ENCODE measurements at places on chromosomes 2 and 18.
A peak's percentile ranks its signal among the peaks of the same experiment; 100 is the strongest.

DNA sequence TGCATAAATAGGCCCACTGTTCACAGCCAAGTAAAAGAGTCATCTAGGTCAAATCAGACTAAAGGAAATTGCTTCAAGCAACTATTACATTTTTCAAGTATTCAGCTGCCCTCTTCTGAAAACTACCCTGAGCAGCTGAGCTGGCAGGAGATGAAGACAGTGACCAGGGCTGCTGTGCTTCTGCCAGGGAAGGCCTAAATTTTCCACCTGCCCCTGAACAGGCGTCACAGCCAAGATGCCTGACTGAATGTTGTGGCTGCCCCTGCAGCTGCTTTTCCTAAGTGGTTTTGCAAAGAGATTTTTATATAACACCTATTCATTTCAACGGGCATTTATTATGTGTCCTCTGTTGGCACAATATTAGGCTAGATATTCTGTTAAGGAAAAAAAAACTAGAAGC, 96.7 kb upstream of the RPE start:
- no peak for DNase-seq

GRCh38 chr18:23994361-23994902, 20.1 kb upstream of the TTC39C start:
- peak; percentile 36 for DNase-seq

GRCh38 chr2:42593282-42593681, 24.9 kb downstream of the MTA3 start:
- DNase-seq = no peak

DNA sequence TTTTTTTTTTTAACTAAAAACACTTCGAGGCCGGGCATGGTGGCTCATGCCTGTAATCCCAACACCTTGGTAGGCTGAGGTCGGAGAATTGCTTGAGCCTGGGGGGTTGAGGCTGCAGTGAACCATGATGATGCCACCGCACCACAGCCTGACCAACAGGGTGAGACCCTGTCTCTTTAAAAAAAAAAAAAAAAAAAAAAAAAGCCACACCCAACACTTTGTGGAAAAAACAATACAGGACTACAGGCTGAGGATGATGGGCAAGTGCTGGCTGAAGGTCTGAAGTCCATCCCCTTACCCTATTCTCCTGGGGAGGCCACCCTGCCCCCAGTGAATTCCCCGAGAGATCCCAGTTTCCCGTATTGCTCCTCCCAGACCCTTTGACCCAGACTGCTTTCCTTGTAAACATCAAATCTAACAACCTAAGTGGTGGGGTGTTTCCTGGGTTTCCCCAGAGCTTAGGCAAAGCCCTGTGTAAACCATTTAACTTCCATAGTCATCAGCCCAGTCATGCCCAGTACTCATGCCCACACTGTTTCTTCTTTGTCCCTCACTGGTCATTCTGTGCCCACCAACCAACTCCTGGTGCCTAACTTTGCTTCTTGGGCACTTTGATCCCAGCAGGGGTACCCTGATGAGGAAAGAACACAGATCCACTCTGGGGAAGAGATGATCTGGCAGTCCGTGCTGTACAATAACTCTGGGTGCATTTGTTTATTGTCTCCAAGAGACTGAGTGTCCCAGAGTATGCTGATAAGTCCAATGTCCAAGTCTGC, 5.8 kb upstream of the TMEM37 start:
- no peak for DNase-seq

DNA sequence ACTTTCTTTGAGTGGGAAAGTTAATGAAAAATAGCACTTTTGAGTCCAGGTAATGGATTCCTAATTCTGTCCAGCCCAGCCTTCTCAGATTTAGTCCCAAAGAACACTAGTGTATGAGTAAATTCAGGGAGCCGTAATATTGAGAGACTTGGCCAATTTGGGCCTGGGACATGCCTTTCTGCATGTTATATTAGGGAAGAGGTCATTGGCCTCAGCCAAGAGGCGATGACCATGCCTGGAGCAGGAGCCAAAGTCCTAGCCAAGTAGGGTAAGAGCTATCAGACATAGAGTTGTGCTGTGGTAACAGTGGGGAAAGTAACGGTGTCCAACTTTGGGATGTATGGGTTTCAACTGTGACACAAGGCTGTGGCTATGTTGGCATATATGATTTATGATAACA, 336.5 kb upstream of the ZNF804A start:
- no peak for DNase-seq

DNA sequence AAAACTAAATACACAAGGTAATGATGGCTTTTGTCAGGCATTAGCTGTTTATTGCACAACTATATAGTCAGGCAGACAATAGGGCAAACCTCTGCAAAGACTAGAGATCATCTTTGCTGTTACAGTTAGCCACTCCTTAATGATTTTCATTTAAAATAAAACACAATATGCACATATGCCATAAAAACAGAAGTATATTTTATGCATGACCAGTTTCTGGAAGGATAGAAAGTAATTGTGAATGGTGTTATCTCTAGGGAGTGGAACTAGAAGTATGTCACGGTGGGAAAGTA, 102.0 kb downstream of the CHN1 start:
- DNase-seq = no peak

DNA sequence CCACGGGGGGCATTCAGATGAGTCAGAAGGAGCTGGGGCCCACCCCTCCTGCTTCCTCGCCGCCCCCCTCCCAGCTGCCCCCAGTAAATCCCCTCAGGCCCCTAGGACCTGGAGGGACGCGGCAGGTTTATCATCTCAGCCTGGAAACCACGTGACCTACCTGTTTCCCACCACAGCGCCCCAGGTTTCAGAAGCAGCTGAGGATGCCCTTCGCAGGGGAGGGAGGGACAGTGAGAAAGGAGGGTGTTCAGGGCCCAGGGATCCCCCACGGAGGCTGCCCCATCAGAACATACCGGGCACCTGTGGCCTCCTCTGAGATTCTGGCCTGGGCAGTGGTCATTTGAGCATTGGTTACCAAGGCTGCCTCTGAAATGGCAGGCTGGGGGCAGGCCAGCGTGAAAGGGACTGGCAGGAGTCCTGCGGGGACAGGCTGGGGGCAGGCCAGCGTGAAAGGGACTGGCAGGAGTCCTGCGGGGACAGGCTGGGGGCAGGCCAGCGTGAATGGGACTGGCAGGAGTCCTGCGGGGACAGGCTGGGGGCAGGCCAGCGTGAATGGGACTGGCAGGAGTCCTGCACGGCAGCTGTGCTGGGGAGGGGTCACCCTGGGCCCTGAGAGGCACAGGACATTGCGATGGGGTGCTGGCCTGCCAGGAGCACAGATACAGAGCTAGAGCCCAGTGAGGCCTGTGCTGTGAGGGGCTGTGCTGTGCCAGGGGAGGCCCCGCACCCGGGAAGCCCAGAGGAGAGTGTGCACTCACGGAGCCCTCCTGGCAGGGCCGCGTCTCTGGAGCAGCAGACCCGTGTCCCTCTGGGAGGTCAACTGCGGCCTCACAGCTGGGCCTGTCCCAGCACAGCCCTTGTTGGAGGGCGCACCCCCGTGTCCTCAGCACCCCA, 1.6 kb downstream of the NEU4 start:
- DNase-seq = no peak

DNA sequence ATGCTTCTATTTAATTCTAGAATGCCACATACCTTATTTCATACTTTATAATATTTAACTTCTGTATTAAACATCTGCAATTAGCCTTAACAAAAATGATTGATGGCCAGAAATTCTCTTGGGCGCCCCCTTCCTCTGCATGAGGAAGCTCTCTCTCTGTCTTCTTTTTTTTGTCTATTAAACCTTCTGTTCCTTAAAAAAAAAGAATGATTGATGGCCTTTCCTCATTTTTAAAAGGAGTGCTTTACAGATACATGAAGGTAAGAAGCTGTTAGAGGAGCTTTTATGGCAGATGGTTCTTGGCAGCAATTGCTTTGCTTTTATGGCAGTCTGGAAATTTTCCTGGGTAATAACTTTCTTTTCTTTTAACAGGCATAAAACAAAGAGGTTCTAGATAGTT, 526.9 kb downstream of the SLC4A3 start:
- no peak for DNase-seq

DNA sequence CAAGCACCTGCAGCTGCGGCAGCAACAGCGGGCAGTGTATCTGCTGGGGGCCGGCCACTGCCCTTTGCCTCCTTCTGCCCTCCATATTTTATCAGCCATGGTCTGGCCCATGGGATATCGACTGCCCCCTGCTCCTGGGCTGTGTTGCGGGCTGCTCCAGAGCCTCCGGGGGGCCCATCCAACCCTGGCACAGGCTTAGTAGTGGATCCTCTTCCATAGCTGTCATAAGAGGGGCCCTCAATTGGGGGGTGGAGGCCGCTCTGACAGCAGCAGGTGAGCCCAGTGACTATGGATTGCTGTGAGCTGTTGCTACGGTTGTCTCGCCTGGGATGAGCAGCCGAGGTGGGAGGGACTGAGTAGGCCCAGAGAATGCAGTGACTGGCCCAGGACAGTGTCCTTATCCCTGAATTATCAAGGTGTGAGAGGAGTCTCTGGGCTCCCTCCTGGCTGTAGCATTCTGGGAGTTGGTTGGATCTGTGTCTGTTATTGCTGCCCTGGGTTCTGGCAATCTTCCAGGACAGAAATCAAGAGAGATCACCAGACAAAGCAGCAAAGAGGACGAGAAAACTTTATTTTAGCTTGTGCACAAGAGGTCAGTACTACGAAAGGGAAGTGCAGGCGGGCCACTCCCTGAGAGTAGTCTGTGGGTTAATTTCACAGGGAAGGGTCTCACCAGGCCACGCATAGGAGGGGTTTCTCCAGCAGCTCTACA, 145.1 kb downstream of the ASB1 start:
- DNase-seq = no peak

DNA sequence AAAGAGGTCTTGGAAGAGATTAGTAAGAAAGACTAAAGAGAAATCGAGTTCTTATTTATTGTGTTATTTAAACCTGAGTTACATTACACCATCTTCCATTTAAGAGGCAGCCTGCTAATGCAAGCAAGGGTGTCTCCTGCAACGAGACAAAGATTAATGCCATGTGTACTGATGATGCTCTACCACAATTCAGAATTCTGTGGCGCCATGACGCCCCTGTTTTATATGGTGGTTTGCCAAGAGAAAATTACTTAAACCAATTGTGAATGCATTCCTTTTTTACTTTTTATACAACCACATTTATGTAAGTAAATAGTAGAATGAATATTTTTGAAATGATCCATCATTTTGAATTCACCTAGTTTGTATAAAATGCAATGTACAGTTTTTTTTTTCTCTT, 356.1 kb upstream of the ZEB2 start:
- DNase-seq = no peak

GRCh38 chr18:5297597-5297996, 2.1 kb upstream of the ZBTB14 start:
- DNase-seq = no peak

DNA sequence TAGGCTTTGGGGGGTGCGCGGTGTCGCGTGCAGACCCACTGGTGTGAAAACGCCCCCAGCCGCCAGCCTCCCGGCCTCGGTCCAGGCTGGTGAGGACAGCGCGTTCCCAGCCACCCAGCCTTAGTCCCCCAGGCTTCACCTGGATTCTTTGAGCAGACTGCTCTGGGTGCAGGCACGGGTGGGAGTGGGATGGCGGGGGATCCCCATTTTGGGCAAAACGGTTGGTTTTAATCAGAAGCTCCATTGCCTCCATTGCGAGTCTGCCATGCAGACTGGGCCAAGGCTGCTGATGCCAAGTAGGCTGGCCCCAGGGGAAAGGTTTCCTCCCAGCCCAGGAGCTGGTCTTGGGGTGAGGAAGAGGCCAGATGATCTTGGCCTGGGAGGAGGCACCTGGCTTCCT, 445 bp downstream of the MLPH start:
- DNase-seq = no peak

- no peak for DNase-seq
Observed at GRCh38 chr2:43340945-43341356, 114.5 kb upstream of the ZFP36L2 start.

GRCh38 chr2:162075689-162076132, 1.7 kb upstream of the DPP4 start:
- no peak for DNase-seq

DNA sequence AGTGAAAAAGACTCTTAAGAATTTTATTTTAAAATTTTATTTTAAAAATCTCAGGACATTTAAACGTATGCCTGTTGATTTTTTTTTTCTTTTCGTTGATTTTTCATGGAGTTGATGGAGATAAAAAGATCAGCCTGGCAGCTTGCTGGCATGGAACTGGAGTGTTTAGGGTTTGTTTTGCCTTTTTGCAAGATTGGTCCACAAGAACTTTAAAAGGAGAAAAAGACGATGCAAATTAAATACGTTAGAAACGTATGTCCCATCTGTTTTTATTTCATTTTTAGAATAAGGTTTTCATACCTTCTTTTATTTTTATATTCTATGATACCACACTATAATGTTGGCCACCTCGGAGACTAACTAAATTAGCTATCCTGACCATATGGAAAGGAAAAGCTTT, 254.9 kb downstream of the ARHGAP15 start:
- no peak for DNase-seq

GRCh38 chr2:9124231-9124741, 82.3 kb upstream of the ASAP2 start:
- no peak for DNase-seq

DNA sequence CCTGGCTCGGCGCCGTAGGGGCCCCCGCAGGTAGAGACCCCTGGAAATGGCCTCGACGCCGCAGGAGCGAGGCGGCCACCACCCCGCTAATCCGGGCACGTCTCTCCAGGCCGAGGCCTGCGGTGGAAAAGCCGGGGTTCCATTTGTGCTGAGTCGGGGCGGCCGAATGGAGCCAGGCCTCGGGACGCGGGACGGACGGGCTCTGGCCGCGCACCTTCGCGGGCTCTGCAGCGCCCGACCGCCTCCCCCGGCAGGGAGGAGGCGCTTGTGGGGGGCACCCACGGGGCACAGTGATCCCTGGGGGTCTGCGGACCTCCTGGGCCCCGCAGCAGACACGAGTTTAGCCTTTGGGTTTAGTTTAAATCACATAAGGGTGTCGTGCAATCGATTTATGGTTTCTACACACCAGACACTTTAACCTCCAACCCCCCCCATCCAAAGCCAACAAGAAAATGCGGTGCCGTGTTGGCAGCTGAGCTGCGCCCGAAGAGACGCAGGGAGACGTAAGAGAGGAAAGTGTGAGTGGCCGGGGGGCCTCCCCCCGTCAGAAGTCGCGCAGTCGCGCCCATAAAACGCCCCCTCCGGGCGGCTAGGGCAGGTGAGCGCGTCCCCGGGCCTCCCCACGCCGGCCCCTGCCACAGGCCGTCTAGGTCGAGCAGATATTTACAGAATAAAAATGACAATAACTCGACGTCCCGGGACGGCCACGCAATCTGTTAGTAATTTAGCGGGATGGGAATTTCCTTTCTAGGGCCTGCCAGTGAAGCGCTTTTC, 1.0 kb upstream of the NFATC1 start:
- DNase-seq = peak; percentile 85

DNA sequence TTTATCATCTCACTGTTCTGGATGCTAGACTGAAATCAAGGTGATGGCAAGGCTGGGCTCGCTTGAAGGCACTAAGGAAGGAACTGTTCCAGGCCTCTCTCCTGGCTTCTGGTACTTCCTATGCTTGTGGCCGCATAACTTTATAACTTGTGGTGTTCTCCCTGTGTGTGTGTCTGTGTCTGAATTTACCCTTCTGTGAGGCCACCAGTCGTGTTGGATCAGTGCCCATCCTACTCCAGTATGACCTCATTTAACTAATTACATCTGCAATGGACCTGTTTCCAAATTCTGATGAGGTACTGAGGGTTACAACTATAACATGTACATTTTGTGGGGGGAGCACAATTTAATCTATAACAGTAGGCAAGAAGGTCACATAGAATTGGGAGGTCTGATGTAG, 41.6 kb downstream of the LYPD6B start:
- no peak for DNase-seq

- no peak for DNase-seq
Observed at GRCh38 chr18:46408334-46408987, 248.6 kb downstream of the LOXHD1 start.

Measured in stimulated activated CD4-positive, alpha-beta T cell treated with anti-CD3 and anti-CD28 coated beads, Interleukin-4, amount 100 ng/mL, for 4 hours (primary cell).